NCI-H2081 treated with DMSO at 0.1 percent for 48 hours (cell line): ENCODE measurements at places on chromosomes 1 and 21.

- no peak for DNase-seq
Observed at GRCh38 chr1:196619721-196620120, 11.5 kb upstream of the KCNT2 start.

GRCh38 chr1:28790377-28791035 is 21.5 kb upstream of the OPRD1 start:
- DNase-seq, result no peak

DNA sequence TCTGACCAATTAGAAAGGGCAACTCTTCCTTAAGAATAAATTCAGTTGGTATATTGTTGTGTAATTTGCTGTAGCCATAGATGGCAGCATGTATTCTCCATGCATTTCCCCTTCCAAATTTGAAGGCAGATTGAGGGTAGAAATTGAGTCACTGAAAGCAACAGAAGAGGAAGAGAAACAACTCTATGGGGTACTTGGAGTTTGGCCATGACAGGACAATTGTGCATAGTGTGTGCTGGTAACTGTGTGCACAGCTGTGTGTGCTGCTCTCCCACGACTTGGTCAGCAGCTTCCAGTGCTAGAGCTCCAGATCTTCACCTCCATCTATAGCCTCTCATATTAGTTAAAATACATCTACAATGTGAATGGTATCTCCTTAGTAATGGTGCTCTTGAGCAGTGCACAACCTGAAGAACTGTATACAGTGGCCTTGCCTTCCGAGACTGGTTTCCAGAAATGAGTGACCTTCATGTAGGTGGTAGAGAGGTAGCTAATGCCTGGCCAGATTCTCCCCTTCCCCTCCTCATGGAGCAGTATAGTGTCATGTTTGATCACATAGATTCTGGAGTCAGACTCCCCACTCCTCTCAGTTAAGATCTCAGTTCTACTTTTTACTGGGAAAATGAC is 882 bp upstream of the FCAMR start:
- no peak for DNase-seq

- DNase-seq, result no peak
Observed at GRCh38 chr1:44260792-44261170, 47.5 kb downstream of the DMAP1 start.

GRCh38 chr1:154456631-154457030 is 45.4 kb upstream of the TDRD10 start:
- DNase-seq, result no peak

- DNase-seq, result no peak
Observed at GRCh38 chr1:20349561-20349960, 58.9 kb downstream of the VWA5B1 start.

DNA sequence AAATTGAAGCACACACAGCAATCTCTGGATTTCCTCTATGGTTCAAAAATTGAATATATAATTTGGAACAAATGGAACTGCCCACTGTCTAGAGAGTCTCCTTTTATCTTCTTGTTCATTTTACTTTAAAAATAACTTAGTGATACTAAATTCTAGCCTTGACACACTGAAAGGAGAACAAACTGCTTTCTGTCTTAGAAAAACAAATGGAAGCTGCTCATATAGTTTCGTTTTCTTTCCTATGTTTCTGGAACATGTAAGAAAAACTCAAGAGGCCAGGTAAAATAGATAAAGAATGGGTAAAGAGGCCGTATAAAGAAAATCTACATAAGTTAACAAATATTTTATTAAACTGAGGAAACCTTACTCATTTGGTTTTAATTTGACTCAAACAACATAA is 332.7 kb downstream of the NEGR1 start:
- no peak for DNase-seq

DNA sequence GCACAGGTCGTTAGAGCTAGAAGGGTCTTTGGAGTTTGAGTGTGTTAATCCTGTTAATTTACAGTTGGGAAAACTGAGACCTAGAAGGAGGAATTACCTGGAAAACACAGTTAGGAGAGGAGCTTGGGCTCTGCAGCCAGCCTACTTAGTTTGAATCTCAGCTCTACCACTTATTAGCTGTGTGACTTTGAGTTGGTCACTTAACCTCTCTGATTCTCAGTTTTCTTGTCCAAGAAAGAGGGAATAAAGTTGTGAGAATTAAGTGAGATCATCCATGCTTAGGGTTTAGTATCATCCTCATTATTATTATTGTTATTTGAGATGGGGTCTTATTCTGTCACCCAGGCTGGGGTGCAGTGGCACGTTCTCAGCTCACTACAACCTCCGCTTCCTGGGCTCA is 5.4 kb upstream of the HTR1D start:
- no peak for DNase-seq

DNA sequence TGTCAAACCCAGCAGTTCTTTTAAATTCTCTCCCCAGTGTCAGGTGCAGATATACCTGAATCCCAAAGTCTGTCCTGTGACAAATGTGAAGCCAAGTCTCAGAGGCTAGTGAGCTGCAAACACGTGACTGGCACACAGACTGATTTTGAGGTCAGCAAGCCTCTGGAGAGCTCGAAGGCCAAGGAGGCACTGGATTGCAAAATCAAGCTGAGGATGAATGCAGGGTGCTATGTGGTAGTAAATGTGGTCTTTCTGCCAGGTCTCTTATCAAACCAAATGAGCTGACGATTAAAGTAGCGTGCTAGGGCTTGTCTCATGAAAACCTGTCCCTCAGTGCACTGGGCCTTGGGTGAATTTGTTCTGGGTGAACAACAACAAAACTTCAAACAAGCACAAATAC is 20.6 kb downstream of the GPR3 start:
- no peak for DNase-seq
